ENCODE measurements at places on chromosomes 1 and 21.

- H3K36me3 ChIP-seq, result no peaks in the 10 kb centered on the region
- H3K27ac ChIP-seq, result no peak overlapping the region
- no peaks in the 10 kb centered on the region for H3K27me3 ChIP-seq
- peak; percentile 10 for DNase-seq
- H3K4me1 ChIP-seq, result no peaks in the 10 kb centered on the region
Observed at GRCh38 chr1:76317299-76317900, 242.9 kb downstream of the ST6GALNAC3 start.

DNA sequence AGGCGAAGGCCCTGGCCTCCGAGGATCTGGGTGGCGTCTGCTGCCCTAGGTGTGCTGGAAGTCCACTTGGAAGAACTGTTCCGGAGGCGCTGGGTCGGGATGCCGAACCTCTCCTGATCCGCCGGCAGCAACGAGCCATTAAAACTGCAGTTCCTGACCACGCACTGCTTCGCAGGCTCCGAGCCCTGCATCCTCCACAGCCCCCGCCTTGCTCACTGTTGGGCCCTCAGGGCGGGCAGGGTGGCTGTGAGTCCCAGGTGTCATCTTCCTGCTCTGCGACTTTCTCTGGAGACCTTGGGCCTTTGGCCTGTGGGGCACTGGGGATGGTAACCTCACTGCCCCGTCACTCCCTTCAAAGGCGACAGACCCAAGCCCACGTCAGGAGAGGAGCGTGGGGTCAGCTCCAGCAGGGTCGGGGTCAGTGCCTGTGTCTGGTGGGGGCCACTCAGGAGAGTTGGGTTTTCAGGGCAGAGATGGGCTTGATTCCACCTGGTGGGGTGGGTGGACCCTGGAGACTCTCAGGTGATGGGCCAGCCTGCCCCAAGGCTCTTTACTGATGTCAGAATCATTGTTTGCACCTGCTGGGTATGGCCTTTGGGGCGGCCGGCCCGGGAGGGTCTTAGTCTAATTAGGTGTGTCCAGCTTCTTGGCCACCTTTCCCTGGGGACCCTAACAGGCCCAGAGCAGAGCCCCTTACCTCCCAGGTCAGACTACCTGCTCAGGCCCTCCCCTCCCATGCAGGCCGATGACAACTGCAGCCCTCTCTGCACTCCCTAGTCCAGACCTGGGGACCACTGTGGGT is 3.1 kb downstream of the PRXL2B start:
- no peaks in the 10 kb centered on the region for H3K36me3 ChIP-seq
- no peak overlapping the region for H3K4me3 ChIP-seq
- H3K27ac ChIP-seq, result no peak overlapping the region
- no peak for DNase-seq
- no peaks in the 10 kb centered on the region for H3K27me3 ChIP-seq

- H3K4me1 ChIP-seq, result no peaks in the 10 kb centered on the region
- no peaks in the 10 kb centered on the region for H3K27me3 ChIP-seq
- DNase-seq, result no peak
- no peaks in the 10 kb centered on the region for H3K36me3 ChIP-seq
- no peak overlapping the region for H3K27ac ChIP-seq
Observed at GRCh38 chr1:167456926-167457325, 61.4 kb downstream of the CD247 start.

GRCh38 chr1:61259379-61260148 is 177.2 kb downstream of the NFIA start:
- H3K36me3 ChIP-seq, result no peaks in the 10 kb centered on the region
- no peak for DNase-seq
- H3K4me1 ChIP-seq, result no peaks in the 10 kb centered on the region

DNA sequence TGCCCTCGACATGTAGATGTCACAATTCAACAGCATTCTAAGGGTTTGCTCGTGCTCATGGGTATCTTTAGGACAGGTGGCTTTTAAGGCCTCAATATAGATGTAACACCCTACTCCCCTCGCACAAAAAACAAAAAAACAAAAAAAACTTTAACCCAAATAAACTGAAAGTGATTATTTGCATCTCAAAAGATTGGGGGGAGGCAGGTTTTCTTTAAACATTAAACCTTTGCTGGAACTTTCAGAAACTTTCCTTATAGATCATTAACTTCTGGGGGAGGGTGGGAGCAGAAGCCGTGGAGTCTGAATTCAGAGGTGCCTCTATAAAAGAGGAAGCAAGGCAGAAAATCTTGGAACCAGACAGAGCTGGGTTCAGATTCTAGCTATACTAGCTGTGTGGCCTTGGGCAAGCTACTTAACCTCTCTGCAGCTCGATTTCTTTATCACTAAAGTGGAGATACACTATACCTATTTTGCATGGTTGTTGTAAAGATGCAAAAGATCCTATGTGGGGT is 3.2 kb upstream of the KIAA1614 start:
- H3K36me3 ChIP-seq, result no peaks in the 10 kb centered on the region
- no peak overlapping the region for H3K4me3 ChIP-seq
- H3K27ac ChIP-seq, result no peak overlapping the region
- no peak for DNase-seq

GRCh38 chr1:20035114-20035513 is 34.9 kb upstream of the PLA2G5 start:
- H3K4me1 ChIP-seq, result no peaks in the 10 kb centered on the region
- no peak for DNase-seq
- H3K36me3 ChIP-seq, result no peaks in the 10 kb centered on the region
- no peak overlapping the region for H3K4me3 ChIP-seq
- no peak overlapping the region for H3K27ac ChIP-seq

DNA sequence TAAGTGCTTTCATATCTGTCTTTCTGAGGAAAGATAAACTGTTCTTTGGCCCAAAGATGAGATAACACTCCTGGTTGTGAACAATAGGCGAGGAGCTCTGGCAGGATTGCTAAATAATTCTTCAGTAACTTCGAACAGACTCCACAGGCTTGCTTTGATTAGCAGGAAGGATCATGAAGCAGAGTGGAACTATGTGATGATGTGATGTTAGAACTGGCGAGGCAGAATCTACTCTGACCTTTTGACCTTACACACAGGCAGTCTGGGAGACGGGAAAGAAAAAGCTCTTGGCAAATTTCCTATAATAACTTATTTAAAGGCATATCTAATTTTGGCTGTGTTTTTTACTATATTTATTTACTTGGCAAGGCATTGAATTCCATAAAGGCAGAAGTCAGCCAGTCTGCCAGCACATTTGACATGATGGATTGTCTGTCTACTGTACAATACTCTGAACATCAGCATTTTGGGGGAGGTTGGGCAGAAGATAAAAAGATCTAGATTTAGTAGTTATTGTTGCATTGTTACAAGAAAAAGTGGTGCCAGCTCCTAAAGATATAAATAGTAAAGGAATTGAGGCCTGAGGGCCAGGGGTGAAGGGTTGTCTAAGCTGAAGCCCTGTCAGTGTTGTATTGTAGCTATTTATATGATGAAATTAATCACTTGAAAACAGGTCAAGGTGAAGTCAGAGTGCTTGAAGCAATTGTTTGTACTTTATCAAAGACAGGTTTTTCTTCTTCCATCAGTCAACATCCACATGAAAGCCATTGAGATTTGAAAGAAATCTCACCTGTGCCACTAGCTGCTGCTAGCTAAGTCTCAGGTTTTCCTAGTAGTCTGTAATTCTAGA is 708.8 kb downstream of the LTN1 start:
- H3K4me1 ChIP-seq, result peaks cover 20% of the 10 kb centered on the region
- H3K27ac ChIP-seq, result peak overlapping the region; percentile 73
- no peak overlapping the region for H3K4me3 ChIP-seq
- H3K36me3 ChIP-seq, result no peaks in the 10 kb centered on the region

Data from hepatocyte (in vitro differentiated cells).